ENCODE measurements at places on chromosomes 6 and 20.

DNA sequence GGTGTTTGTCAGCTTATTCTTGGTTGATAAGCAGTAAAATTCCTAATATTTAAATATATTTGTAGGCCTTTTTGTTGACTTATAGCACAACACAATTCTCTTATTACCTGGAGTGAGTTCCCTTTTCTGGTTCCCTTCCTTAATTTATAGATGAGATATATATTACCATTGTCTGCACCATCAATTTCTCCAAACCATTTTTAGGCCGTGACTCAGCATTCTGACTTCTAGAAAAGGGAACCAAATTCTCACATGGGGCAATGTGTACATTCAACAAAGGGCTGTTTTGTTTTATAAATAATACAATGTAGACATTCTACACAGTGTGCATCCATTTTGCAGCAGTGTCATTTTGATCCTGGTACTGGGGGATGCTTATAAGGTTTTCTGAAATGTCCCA is 52.8 kb downstream of the NCOA7 start:
- DNase-seq, result no peak

GRCh38 chr20:39503902-39504709 is 542.0 kb downstream of the DHX35 start:
- no peak for DNase-seq

- DNase-seq, result peak; percentile 75
These were observed 427.5 kb upstream of the HSF2 start for GRCh38 chr6:121971931-121972335.

DNA sequence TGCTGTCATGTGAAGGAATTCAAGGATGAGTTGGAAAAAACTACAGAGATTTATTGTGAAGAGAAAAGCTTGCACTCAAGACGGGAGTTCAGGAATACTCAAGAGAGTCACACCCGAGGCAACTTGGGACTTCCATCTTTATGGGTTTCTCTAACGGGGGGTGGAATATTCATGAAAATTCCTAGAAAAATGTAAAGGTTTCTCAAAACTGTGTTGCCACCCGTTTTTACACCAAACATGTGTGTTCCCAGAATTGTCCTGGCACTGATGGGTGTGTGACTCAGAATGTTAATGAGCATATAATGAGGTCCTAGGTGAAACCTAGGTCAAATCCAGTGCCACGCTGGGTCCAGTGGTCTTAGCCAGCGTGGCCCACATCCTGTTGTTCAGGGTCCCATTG is 381.5 kb downstream of the CDH26 start:
- no peak for DNase-seq

DNA sequence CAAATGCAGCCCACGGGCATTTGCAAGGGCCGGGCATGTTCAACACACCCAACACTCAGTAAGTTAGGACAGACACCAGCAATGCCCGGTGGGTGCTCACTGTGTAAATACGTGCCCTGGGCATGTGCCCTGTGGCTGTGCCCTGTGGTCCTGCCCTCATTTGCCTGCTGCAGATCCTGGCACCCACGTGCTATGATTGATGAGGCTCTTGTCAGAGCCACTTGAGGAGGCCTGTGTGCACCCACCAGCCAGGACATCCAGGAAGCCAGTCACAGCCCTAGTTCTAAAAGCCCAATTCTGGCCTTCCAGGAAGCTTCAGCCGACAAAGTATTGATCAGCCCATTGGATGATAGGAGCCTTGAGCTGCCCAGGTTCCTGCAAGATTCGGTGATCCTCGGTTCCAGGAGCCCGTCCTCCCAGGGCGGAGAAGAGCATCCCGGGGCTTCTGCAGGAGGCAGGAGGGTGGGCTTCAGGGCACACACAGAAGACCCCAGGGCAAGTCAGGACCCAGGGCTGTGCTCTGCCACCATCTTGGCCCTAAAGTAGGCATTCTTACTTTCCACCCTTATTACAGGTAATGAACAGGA is 223.9 kb downstream of the PREX1 start:
- no peak for DNase-seq

- DNase-seq, result peak; percentile 67
These were observed 34.4 kb upstream of the PTPN1 start for GRCh38 chr20:50475681-50476292.

- DNase-seq, result no peak
These were observed 27.6 kb downstream of the KIF25 start for GRCh38 chr6:168024951-168025510.

GRCh38 chr20:25459111-25459830 is 51.8 kb downstream of the GINS1 start:
- no peak for DNase-seq

GRCh38 chr6:107627969-107628368 is 138.1 kb downstream of the SOBP start:
- no peak for DNase-seq

- DNase-seq, result no peak
These were observed 4.4 kb upstream of the COL19A1 start for GRCh38 chr6:69861986-69862385.

DNA sequence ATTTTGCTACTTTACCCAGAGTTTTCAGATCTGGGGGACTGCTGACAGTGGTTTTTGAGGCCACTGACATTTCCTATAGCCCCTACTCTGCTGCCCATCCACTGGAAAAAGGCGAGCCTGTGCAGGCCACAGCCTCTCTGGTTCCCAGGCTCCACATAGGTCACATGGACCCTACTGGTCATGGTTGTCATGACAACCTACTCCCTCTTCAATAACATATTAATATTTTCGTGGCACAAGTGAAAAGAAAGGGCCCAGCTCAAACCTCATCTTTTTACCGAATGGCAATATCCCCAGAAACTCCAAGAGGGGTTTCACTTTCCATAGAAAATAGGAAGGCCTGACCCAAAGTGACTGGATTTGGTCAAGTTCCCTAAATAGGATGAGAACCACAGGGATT is 11.0 kb upstream of the FOXO3 start:
- DNase-seq, result no peak

GRCh38 chr6:16839631-16840179 is 78.4 kb upstream of the ATXN1 start:
- DNase-seq, result no peak

DNA sequence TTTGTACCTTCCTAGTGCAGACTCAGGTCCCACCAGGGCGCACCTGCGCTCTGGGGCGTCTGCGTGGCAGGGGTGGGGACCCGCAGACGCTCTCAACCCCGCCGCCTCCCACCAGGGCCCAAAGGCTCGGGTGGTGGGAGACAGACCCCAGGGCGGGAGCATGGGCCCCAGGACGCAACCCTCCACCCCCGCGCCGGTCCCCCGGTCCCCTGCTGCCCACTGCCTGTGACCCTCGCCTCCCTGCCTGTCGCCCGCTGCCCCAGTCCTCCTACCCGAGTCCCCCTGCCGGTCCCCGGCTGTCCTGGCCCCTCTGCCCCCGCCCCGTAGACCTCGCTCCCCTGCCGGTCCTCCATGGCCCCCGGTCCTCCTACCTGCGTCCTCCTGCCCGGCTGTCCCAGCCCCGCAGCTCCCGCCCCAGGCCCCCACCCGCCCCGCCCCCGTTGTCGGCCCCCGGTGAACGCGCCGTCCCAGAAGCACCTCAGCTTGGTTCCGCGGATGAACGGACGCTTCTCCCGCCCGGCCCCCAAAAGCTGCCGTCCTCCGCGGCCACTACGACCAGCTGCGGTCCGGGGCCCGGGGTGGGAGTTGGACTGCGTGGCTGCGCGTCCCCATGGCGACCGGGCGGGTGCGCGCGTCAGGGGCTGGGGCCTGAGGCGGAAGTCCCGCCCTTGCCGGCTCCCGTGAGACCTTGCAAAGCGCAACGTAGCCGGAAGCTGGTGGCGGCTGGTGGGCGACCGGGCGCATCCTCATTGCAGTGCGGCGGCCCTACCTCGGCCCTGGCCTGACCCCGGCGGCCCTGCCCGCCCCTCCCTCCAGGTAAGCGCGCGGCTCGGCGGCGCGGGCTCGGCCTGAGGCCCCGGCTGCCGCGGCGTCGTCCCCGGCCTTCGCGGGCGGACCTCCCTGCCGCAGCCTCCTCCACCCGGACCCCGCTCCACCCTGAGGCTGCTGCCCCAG is at the start of gene ARFGAP1:
Gene ARFGAP1, plus strand, starts transcription at position 709 of the 954 bp plus-strand sequence. CDS start 2,768 bp downstream, outside the sequence.
- peak; percentile 93 for DNase-seq

DNA sequence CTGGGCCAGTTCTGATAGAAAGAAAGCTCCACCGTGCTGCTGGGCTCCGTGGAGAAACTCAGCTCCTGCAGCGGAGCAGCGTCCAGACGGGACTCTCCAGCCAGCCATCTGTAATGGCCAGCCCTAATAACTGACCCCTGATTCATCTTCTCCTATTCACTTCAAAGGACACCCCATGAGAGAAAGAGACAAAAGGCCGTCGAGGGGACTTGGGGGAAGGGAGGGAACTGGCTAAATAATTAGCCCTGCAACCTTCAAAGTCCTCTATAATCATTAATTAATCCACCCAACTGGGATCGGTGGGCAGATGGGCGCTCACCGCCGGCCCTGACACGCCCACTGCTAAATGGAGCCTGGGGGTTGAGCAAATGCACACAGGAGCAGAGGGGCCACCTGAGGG is 512.4 kb downstream of the CD83 start:
- DNase-seq, result no peak

- no peak for DNase-seq
These were observed 4.2 kb downstream of the C6orf132 start for GRCh38 chr6:42138190-42138589.

- DNase-seq, result peak; percentile 4
These were observed 751.2 kb downstream of the HDGFL1 start for GRCh38 chr6:23320471-23321015.

GRCh38 chr20:52731093-52731492 is 241.1 kb upstream of the TSHZ2 start:
- no peak for DNase-seq

DNA sequence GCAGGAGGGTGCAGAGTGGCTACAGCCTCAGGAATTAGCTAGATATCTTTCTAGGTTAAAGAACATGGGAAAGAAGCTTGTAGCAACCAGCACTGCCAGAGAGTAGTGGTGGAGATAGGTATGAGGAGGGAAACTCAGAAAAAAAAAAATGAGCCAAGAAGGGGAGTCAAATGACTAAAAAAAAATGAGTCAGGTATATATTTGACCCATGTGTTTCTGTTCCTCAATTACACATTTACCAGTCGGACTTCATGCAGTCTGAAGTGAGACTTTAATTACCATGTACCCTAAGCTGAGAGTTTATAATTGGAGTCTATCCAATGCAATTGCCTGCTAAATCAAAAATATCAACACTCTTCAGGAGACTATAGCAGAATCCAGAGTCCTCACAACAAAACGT is 964.6 kb downstream of the HACE1 start:
- no peak for DNase-seq

DNA sequence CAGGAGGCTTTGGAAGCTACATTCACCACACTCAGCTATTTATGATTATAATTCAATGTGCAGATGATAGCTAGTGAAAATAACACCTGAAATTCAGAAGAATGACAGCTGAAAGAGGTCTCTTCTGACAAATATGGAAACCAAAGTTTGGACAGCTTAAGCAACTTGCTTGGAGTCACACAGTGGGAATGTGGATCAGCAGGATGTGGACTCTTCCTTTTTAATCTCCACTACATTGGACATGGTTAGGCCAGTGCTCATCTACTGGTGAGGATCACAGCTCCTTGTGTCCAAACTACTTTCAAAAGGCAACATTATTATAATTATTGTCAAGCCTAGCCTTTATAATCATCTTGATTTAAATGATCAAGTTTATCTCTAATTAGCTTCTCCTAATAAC is 10.4 kb downstream of the TRAPPC3L start:
- DNase-seq, result no peak

- DNase-seq, result no peak
These were observed 242.3 kb upstream of the RNF217 start for GRCh38 chr6:124719913-124720312.

DNA sequence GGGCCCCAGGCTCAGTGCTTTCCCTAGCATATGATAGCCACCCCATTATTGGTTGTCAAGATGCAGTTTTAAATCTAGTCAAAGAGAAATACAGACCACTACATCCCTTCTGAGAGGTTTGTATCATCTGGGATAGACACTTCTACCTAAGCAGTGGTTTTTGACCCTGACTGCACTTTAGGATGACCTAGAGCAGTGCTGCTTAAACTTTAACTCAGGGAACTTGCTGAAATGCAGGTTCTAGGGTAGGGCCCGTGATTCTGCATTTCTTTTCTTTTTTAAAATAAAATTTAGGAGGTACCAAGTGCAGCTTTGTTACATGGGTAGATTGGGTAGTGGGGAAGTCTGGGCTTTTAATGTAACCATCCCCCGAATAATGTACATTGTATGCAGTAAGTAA is 18.7 kb downstream of the TM9SF4 start:
- DNase-seq, result no peak

DNA sequence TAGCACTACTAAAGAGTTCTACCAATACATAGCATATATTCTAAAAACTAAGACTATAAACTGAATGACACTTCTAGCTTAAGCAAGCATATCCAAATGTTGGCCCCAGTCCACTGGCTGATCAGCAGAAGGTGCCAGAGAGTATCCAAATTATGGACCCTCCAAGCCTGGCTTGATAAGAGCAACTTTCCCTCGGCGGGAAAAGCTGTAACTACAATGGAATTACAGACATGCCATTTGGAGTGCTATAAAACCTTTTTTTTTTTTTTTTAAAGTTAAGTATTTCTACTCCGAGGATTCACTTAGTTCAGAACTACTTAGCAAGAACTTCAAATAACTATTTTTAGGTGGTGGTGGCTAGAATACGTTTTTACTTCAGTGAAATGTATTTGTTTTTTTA is 94.6 kb downstream of the EPB41L2 start:
- DNase-seq, result no peak

DNA sequence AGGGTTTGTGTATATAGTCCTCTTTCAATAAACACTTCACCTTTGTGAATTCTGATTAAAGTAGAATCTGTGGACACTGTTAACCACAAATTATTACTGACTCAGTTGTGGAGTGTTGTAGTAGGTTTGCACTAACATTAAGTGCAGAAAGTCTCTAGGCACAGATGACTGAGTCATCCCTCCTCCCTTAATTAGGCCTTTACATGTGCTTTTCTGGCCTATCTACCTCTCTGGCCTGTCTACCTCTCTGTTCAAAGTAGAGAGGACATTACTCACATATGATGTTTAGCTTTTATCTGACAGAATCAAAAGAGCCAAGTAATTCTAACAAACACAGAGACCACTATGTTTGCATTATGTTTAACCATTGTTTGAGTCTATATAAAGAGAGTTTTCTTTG is 783.0 kb downstream of the TENT5A start:
- no peak for DNase-seq

DNA sequence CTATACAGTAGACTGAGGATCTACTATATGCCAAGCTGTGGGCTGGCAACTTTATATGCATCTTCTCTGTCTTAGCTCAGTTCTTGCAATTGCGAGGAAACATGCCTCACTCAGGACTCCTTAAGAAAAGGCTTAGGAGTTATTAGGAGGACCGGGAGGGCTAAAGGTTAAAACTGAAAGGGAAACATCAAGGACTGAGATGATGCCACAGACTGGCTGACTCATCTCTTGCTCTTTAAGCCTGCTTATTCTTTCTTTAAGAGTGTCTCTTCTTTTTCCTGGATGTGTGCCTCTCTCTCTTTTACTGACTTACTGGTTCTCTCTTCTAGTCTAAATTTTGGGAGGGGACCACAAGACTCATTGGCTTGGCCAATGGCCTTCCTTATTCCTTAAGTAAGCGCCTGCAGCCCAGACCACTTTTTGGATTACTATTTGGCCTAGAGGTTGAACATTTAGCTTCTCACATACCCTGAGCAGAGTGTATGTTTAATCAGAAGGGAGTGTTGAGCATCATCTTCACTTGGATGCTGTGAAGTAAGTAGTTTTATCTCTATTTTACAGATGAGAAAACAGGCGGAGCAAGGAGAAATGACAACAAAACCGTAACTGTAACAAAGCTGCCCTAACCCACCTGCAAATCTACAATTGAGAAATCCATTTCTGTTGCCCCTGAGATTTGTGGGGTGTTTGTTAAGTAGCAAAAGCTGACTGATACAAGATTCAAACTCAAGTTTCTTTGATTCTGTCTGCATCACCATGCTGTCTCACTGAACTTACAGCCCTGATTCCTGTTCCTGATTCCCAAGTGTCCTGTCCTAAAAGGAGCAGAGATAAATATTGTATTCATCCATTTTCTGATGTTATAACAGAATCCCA is 7.2 kb upstream of the SDC4 start:
- peak; percentile 83 for DNase-seq

All from iris pigment epithelial cell (primary cell).